Activated CD4-positive, alpha-beta T cell treated with anti-CD3 and anti-CD28 coated beads for 36 hours (primary cell): ENCODE measurements at places on chromosomes 2 and 18.

- no peaks in the 10 kb centered on the region for H3K36me3 ChIP-seq
- H3K27me3 ChIP-seq = peaks cover 1% of the 10 kb centered on the region
- H3K4me3 ChIP-seq = no peak overlapping the region
- H3K27ac ChIP-seq = no peak overlapping the region
Measured at GRCh38 chr2:160555420-160556071, 61.9 kb upstream of the RBMS1 start.

GRCh38 chr2:86442642-86443005 is 1.5 kb downstream of the KDM3A start:
- H3K4me1 ChIP-seq = peaks cover 54% of the 10 kb centered on the region
- H3K27ac ChIP-seq = peak overlapping the region; percentile 94
- peak; percentile 87 for DNase-seq
- H3K27me3 ChIP-seq = no peaks in the 10 kb centered on the region

GRCh38 chr2:15686643-15687042 is 95.0 kb downstream of the DDX1 start:
- H3K27ac ChIP-seq = no peak overlapping the region
- DNase-seq = no peak
- peaks cover 14% of the 10 kb centered on the region for H3K27me3 ChIP-seq
- no peak overlapping the region for H3K4me3 ChIP-seq

DNA sequence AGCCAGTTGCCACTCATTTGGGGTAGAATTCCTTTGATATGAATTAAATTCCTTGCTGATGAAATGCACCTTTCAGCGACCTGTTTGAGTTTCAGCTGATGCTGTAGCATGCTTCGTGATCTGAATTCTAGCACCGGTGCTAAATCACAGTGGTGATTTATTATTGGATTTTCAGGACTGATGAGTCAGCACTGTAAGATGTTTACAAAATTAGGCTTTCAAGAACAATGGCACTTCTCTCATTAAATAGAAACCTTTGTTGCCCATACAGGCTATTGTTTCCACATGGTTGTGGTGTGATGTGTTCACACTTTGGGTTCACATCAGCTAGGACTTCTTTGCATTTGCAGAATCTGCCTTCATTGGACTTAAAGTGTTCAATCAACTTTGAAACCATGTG is 687.7 kb downstream of the ARHGAP15 start:
- no peak overlapping the region for H3K4me3 ChIP-seq
- no peaks in the 10 kb centered on the region for H3K36me3 ChIP-seq
- no peak for DNase-seq
- H3K4me1 ChIP-seq = no peaks in the 10 kb centered on the region

DNA sequence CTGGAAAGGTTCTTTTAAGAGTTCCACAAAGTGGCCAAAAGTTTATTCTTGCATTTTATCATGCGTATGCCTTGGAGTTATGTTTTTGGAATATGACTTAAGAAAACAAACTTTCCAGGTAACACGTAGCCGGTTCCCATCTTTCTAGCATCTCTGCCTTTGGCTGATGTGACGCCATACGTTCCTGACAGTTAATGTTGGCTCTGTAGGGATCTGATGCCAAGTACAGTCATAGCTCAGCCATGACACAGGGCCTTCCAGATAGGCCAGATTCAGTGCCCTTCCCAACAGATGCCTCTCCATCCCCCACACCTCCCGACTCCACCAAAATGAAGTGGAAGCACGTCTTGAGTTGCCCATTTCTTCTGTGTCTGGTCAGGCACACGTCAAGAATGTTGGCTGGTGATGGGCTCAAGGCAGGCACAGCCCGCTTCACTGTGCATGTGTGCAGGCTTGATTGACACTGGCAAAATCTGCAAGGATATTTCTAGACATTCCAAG is 51.0 kb upstream of the THOC1 start:
- peaks cover 1% of the 10 kb centered on the region for H3K27me3 ChIP-seq
- H3K4me3 ChIP-seq = no peak overlapping the region
- H3K36me3 ChIP-seq = no peaks in the 10 kb centered on the region

DNA sequence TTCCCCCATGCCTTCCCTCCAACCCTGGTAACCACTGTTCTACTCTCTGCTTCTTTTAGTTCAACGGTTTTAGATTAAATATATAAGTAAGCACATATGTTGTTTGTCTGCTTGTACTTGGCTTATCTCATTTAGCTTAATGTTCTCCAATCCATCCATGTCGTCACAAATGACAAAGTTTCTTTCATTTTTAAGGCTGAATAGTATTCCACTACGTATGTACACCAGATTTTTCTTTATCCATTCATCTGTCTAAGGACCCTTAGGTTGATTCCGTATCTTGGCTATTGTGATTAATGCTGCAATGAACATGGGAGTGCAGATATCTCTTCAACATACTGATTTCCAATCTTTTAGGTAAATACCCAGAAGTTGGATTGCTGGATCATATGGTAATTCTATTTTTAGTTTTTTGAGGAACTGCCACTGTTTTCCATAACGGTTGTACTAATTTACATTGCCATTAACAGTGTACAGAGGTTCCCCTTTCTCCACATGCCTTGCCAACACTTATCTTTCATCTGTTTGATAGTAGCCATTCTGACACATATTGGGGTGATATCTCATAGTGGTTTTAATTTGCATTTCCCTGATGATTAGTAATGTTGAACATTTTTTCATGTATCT is 8.1 kb downstream of the ASB3 start:
- peaks cover 29% of the 10 kb centered on the region for H3K4me1 ChIP-seq
- no peak overlapping the region for H3K4me3 ChIP-seq
- peaks cover 38% of the 10 kb centered on the region for H3K36me3 ChIP-seq
- H3K27me3 ChIP-seq = no peaks in the 10 kb centered on the region
- peak overlapping the region; percentile 2 for H3K27ac ChIP-seq

DNA sequence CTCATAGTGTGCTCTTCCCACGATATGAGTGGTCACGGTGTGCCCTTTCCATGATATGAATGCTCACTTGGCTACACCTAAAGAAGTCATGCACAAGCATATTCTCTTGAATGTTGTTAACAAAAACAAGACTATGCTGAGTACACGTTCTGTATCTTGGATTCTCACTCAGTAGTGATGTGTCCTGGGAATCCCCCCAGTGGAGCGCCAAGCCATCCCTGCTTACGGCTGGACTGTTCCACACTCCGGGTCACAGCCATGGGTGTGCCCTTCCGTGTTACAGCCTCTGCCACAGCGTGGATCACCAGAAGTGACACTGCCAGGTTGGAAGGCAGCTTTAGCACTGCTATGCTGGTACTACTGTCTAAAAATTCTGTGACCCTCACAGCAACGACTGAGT is 59.1 kb downstream of the TPO start:
- no peaks in the 10 kb centered on the region for H3K4me1 ChIP-seq
- DNase-seq = no peak
- H3K27ac ChIP-seq = no peak overlapping the region
- no peak overlapping the region for H3K4me3 ChIP-seq

GRCh38 chr18:79736230-79736629 is 56.6 kb downstream of the CTDP1 start:
- H3K27ac ChIP-seq = no peak overlapping the region
- peaks cover 79% of the 10 kb centered on the region for H3K36me3 ChIP-seq
- H3K27me3 ChIP-seq = no peaks in the 10 kb centered on the region
- H3K4me3 ChIP-seq = no peak overlapping the region
- no peaks in the 10 kb centered on the region for H3K4me1 ChIP-seq
- no peak for DNase-seq

GRCh38 chr2:8615576-8616281 is 66.1 kb upstream of the ID2 start:
- H3K27ac ChIP-seq = no peak overlapping the region
- DNase-seq = no peak
- no peaks in the 10 kb centered on the region for H3K36me3 ChIP-seq
- peaks cover 6% of the 10 kb centered on the region for H3K27me3 ChIP-seq
- no peaks in the 10 kb centered on the region for H3K4me1 ChIP-seq

GRCh38 chr2:237223201-237223861 is 137.6 kb downstream of the COPS8 start:
- H3K4me1 ChIP-seq = peaks cover 11% of the 10 kb centered on the region
- DNase-seq = no peak
- H3K4me3 ChIP-seq = no peak overlapping the region
- no peak overlapping the region for H3K27ac ChIP-seq
- peaks cover 18% of the 10 kb centered on the region for H3K27me3 ChIP-seq

DNA sequence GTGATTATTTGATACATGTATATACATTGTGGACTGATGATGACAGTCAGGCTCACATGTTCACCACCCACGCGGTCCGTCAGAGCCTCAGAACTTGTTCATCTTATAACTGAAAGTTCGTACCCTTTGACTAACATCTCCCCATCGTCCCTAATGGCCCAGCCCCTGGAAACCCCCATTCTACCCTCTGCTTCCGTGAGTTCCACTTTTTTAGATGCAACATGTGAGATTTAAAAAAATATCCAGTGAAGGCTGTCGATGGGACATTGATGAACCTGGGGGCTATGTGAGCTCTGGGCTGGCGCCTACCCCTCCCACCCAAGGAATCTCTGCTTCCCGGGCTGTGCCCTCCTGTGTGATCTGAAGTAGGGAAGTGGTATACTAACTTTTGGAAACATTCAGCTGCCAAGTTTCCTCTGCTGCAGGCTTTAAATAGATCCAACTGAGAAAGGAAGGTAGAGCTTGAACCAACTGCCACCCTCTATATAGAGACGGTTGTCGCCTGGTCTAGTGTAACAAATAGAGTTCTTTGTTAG is 163.8 kb downstream of the FAM210A start:
- H3K4me1 ChIP-seq = peaks cover 66% of the 10 kb centered on the region
- H3K27ac ChIP-seq = peak overlapping the region; percentile 97
- H3K27me3 ChIP-seq = no peaks in the 10 kb centered on the region
- H3K4me3 ChIP-seq = peak overlapping the region; percentile 66
- DNase-seq = peak; percentile 97

- H3K4me1 ChIP-seq = peaks cover 6% of the 10 kb centered on the region
- H3K4me3 ChIP-seq = no peak overlapping the region
- no peaks in the 10 kb centered on the region for H3K27me3 ChIP-seq
- DNase-seq = no peak
Measured at GRCh38 chr2:46508759-46509158, 29.4 kb downstream of the TMEM247 start.

- no peaks in the 10 kb centered on the region for H3K27me3 ChIP-seq
- no peak for DNase-seq
- H3K4me1 ChIP-seq = peaks cover 47% of the 10 kb centered on the region
- no peak overlapping the region for H3K4me3 ChIP-seq
- no peak overlapping the region for H3K27ac ChIP-seq
Measured at GRCh38 chr2:197931661-197932312, 127.4 kb downstream of the PLCL1 start.
